ENCODE measurements at places on chromosomes 5 and 9.

- no peak for DNase-seq
Observed at GRCh38 chr9:13932528-13933267, 381.2 kb downstream of the NFIB start.

DNA sequence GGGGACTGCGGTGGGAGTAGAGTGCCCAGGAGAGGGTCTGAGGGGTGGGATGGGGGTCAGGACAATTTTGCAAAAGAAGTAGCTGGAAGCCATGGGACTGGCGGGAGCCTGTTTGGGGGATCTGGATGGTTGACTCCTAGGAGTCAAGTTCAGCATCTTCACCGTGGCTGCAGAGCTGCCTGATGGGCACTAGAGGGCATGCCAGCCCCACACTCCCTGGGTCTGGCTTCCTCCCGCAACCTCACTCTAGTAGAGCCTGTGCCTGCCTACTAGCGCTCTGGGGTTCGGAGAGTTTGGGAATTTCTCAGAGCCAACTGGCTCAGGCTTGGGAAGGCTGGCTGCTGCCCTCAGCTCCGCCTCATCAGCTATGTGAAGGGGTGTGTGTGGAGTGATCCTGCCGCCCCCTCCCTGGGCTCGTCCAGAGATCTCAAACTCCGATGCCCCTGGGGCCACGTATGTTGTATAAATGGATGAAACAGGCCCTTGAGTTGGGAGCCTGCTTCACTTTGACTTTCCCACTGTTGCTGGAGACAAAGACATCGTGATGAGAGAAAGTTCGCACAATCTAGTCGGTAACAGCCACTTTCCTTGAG is 10.8 kb downstream of the TSPAN17 start:
- peak; percentile 40 for DNase-seq

DNA sequence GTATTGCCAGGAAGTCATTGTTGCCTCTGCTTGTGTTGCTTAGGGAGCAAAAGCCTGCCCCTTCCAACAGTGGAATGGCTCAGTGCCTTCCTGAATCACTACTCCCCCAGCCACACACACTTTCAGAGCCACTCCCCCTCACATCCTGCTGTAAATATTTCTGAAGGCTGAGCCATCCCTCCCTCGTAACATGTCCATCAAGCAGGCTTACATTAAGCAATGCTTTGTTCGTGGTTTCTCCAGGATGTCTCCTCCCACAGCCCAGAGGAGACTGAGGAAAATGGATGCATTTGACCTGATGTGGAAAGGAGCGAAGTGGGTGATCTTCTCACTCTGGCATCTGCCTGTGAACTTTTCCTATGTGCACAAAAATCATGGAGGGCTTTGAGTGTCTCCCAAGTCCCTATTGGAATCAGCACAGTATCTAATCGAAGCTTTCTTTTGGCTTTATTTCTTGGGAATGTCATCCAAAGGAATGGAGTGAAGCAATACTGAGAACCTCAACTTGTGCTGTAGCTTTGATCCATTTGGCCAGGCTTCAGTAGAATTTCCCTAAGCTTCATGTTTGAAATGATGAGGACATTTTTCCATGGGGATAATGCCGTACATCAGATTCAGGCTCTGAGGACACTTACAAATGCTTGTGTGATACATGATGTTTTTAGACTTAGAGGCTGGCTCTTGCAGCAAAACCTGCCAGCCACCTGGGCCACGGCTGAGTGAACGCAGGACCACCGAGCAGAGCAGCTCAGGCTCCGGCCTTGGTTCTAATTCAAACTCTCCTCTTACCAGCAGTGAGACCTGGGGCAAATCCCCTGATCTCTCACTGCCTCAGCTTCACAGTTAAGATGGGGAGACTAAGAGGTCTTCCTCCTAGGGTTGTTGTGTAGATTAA is 389.1 kb downstream of the ENC1 start:
- DNase-seq = peak; percentile 89

DNA sequence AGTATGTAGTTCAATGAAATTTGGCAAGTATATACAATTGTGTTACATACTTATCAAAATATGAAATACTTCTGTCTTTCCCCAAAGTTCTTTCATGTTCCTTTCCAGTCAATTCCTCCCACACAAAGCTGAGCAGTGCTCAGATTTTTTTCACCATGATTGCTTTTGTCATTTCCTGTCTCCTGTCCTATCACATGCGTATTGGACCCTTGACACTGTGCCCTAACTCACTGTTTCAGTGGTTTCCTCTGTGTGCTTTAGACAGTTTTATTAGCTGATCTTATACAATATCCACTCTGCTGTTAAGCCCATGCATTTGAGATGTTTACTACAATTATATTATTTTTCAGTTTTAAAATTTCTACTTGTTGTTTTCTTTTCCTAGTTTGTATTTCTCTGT is 463.6 kb upstream of the MEF2C start:
- no peak for DNase-seq

GRCh38 chr5:14757850-14758249 is 93.3 kb downstream of the OTULIN start:
- peak; percentile 71 for DNase-seq

All from endothelial cell of umbilical vein (primary cell).